ENCODE measurements at places on chromosomes 12 and 14.

- no peak overlapping the region for H3K4me3 ChIP-seq
- no peak for DNase-seq
- H3K27ac ChIP-seq: peak overlapping the region; percentile 23
- H3K4me1 ChIP-seq: peaks cover 47% of the 10 kb centered on the region
- no peaks in the 10 kb centered on the region for H3K27me3 ChIP-seq
- no peaks in the 10 kb centered on the region for H3K36me3 ChIP-seq
Observed at GRCh38 chr12:91139286-91139685, 28.0 kb upstream of the LUM start.

- H3K4me1 ChIP-seq: no peaks in the 10 kb centered on the region
- no peaks in the 10 kb centered on the region for H3K27me3 ChIP-seq
- no peak overlapping the region for H3K27ac ChIP-seq
- no peak for DNase-seq
- no peaks in the 10 kb centered on the region for H3K36me3 ChIP-seq
Observed at GRCh38 chr12:98213556-98213955, 301.8 kb upstream of the TMPO start.

DNA sequence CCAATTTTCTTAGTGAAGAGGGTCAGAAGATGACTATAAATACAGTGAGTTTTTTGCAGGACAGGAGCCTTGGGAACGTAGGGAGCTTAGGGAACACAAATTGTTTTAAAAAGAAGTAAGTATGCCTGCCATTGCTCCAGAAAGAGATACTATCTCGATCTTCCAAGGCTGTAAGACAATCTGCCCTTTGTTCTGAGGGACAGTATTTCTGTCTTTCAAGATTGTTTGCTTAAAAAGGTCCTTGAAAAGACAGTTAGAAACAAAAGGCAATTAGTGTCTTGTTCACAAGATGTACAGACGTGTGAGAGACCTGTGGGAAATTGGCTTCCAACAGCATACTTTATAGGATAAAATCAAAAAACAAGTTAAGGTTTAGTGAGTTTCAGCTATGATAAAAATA is 321.2 kb upstream of the FAR2 start:
- DNase-seq: no peak
- no peak overlapping the region for H3K4me3 ChIP-seq
- H3K27ac ChIP-seq: no peak overlapping the region
- H3K4me1 ChIP-seq: no peaks in the 10 kb centered on the region
- H3K36me3 ChIP-seq: no peaks in the 10 kb centered on the region
- no peaks in the 10 kb centered on the region for H3K27me3 ChIP-seq

- no peak for DNase-seq
- H3K27me3 ChIP-seq: no peaks in the 10 kb centered on the region
- H3K4me1 ChIP-seq: peaks cover 3% of the 10 kb centered on the region
- H3K27ac ChIP-seq: no peak overlapping the region
- H3K4me3 ChIP-seq: no peak overlapping the region
Observed at GRCh38 chr14:102481791-102482238, 27.8 kb downstream of the ANKRD9 start.
